Heart left ventricle (tissue), 16 donors: ENCODE measurements at places on chromosomes 3 and 15.

- no peak for DNase-seq
Measured at GRCh38 chr3:53630547-53630946, 136.1 kb downstream of the CACNA1D start.

GRCh38 chr15:88604381-88605188, 16.6 kb upstream of the AEN start:
- no peak for DNase-seq

DNA sequence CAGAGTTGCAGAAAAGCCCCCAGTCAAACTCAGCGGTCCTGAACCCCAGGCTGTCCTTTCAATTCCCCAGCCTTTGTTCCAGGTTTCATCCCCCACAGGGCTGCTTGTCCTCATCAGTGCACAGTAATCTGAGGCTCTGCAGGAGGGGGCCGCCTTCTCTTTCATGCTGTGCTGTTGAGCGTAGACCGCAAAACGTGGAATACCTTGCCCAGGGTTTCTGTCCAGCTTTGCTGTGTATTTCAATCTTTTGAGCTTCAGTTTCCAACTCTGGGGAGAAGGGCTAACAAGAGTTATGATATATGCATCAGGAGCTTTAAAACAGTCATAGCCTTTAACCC, 64.8 kb downstream of the FAM43A start:
- no peak for DNase-seq

DNA sequence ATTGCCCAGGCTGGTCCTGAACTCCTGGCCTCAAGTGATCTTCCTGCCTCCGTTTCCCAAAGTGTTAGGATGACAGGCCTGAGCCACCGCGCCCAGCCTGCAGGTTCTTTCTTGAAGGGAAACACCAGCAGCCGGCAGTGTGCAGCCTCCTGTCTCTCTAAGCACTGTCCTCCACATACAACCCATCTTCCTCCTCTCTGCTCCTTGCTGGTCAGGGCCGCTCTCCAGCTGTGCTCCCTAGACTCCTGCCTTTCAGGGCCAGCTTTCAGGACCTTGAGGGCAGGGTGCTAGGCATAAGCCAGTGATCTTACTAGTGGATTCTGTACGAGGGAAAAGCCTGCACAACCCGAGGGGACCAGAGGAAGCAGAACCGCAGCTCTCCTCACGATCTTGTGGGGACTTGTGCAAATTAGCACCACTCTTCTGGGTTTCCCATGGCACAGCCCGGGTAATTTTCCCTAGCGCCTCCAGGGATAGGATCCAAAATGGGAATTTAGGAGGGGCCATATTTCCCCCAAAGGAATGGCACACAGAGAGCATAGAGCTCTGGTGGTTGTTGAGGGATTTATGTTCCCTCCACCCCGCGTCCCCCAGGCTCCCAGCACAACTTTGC, 18.2 kb upstream of the CORO2B start:
- no peak for DNase-seq

DNA sequence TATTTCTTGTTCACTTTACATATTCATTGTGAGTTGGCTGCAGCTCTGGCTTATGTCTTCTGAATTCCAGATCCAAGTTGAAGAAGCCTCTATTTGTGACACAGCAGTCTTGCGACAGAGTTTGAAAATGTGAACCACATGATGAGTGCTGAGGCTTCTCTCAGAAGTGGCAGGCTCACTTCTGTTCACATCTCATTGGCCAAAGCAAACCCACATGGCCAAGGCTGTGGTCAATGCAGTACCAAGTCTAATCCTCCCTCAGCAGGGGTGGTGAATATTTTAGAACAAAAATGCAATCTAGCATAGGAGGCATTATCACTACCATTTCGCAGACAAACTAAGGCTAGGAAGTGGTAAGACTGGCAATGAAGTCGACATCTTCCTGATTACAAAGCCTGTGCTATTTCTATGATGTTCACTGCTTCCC, 45.2 kb downstream of the CDCP1 start:
- DNase-seq = no peak

DNA sequence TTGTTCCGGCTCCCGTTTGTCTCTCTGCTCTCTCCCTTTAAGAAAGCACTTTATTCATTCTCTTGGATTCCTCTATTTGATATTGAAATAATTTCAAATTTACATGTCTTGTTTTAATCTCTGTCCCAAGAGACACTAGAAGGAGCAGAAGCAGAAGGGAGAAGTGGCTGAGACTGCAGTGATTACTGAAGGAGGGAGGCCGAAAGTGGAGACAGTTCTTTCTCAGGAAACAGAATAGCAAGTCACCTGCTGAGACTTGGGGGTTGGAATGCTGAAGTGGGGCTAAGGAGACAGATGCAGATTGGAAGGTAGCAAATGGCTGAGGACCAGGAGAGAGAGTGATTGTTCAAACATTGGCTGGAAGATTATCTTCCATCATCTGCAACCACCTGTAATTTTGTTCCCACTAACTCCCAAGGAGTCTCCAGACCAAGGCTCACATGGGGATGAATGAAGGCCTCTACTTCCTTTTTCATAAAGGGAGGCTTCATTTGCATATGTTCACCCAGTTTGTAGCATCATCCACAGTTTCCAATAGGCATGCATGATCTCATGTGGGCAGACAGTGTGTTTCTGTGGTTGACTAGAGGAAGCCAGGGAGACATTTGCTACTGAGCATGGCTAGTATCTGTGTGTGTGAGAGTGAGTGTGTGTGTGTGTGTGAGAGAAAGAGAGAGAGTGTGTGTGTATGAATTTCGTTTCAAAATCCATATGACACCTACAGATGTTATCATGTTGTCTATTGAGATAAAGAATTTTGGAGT, 24.0 kb downstream of the LTF start:
- DNase-seq = no peak

DNA sequence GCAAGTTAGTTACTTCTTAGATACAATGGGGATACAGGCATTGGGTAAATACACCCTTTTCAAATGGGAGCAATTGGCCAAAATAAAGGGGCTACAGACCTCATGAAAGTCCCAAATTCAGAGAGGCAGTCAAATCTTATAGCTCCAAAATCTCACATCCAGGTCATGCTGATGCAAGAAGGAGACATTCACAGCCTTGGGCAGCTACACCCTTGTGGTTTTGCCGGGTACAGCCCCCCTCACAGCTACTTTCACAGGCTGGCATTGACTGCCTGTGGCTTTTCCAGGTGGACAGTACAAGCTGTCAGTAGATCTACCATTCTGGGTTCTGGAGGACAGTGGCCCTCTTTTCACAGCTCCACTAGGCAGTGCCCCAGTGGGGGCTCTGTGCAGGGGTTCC, 17.5 kb upstream of the PLSCR1 start:
- DNase-seq = no peak

- no peak for DNase-seq
Measured at GRCh38 chr3:13693441-13693840, 144.5 kb downstream of the FBLN2 start.

DNA sequence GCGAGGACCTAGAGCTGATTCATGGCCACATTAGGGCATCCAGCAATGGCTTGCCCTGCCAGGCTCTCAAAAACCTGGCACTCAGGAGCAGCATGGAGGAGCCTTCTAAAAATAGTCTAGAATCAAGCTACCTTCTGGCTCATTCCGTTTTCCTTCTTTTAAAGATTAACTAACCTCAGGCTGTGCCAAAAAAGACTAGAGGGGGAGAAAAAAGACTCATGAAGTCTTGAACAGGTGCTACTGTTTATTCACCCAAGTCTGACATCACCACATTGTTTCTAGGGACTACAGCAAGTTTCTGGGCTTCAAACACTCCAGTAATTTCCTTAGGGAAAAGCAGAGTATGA, 125.8 kb downstream of the TNIK start:
- peak; percentile 33 for DNase-seq

DNA sequence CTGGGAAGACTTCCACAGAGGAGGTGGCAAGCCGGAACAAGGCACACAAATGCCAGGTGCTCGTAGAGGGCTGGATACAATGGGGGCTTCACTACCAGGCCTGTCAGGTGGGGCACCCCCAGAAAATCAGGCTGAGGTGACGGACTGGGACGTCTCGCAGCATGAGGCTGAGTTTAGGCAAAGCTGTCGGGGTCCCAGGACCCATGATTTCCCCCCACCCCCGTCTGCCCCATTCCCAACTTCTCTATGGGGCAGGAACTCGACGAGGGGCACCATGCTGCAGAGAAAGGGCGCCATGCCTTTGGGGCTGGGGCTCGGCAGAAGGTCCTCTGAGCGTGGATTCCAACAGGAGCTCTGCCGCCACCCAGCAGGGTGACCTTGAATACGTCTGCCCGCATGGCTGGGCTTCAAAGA, 65.7 kb upstream of the HES1 start:
- no peak for DNase-seq

GRCh38 chr15:100862162-100862561, 17.5 kb upstream of the ALDH1A3 start:
- no peak for DNase-seq
